Activated CD8-positive, alpha-beta memory T cell treated with anti-CD3 and anti-CD28 coated beads for 1 hour (primary cell): ENCODE measurements at places on chromosomes 5 and 9.

DNA sequence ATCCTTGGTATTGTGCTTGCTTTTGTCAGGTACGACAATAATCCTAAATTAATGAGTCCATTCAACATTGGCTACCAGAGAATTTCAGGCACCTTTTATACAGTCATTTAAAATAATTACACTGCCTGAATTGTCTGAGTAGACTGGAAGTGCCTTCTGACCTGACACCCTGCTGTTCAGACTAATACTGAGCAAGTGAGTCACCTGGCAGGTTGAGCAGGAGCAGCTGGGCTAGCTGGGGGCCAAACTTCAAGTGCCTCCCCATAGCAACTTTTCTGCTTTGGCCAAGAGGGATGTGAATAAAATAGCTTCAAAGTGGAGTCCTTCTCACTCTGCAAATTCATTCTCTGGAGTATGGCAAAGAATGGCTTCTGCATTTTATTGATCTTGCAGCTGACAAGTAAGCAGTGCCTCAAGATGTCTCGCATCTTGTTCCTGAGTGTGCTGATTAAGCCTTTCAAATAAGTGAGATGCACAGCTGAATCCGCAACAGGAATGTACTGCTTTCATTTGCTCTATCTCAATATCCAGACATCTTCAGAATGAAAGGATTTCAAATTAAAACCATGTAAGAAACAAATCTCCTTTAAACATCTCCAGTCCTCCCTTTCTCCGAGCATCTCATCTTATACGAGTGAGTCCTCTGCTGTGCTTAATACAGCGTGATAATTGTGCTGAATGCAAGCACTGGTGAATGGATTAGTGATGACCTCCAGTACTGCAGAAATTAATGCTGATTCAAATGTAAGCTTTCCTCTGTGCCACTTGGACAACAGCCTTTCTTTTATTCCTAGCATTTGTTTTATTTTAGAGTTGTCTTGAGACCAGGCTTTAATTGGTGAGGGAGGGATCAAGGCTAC, 271.2 kb downstream of the EDIL3 start:
- DNase-seq = no peak

DNA sequence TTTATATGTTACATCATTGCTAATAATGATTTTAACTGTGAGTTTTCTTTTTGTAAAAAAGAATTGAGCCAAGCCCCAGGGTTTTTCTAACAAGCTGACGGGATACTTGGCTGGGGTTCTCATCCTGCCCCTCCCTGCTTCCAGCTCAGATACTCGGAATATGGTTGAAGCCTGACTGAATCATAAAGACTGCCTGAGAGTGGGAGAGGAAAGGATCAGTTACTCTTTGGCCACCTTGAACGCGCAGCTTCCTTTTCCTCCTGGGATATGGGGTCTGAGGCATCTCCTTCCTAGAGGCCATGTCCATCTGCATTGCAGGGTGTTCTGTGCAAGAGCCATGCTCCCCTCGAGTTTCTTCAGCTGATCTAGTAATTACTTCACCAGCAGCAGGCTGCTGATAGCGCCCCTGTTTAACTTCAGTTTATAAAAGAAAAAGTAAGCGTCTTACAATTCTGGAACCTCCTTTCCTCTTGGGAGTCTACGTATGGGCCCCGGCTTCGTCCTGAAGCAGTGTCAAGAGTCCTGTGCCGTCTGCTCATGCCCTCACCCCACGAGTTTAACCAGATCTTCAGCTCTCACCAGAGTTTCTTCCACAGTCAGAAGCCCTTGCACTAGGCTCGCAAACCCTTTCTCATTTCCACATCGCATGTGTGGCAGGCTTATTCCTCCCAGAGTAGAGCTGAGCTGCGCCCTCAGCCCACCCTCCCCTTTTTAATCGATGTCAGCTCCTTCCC, 130.0 kb downstream of the MVB12B start:
- no peak for DNase-seq

DNA sequence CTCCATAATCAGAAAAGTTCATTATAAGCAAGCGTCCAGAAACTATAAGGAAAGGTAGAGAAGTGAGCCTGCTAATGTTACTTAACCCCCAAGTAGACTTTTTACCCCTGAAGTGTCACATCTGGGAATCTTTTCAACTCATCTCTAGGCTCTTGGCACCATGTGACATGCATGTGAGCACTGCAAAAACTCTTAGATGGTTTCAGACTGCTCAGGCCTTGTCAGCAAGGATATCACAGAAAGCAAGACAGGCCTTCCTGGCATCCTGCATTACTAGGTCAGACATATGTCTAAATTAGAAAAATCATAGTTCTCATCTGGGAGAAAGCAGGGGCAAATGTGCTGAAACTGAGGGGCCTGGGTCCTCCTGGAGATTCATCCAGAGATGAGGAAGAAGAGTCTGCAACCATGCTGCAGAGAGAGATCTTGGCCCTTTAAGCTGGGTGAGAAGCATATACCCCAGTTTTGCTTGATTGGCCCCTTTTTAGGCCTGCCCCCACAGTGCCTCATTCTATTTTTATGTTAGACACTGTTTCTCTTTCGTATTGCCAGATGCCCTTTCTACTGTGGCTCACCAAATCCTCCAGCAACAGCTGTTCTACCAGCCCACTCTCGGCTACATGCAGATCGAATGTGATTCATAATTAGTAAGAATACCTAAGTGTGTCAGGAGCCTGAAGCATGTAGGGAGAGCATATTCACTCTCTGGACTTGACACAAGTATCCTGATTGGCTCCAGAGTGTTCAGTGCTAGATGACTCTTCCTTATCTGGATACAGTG, 19.0 kb downstream of the TMEM8B start:
- DNase-seq = no peak

DNA sequence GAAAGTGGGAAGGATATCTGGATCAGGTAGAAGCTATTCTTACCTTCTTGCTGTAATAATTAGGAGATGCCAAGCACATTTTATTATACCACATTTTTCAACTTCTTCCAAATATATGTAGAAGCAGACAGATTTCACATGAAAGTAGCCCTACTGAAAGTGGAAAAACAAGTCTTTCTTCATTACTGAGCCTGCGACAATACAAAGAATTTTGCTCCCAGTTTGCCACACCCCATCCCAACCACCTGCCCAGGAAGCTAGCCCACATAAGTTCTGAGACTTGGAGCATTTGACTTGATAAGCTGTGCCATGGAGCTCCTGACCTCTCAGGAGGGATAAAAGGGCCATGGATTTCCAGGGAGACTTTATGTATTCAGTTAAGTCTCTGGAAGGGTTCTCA, 249.1 kb upstream of the ADCY2 start:
- DNase-seq = no peak

DNA sequence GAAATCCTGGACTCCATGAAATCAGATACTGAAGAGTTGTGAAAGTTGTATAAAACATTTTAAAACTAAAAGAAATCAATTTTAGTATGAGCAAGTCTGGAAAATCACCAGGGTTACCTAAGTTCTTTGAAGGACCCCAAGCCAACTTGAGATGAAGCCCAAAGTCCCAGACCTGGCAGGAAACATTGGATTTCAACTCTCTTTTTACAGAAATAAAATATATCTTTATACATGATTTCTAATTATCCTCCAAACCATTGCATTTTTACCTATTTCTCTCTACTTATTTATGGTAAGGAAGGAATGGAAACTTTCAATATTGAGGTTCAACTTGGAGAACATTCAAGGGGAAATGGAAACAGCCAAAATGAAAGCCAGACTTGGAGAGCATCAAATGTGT, 390.6 kb upstream of the C9orf72 start:
- DNase-seq = no peak

DNA sequence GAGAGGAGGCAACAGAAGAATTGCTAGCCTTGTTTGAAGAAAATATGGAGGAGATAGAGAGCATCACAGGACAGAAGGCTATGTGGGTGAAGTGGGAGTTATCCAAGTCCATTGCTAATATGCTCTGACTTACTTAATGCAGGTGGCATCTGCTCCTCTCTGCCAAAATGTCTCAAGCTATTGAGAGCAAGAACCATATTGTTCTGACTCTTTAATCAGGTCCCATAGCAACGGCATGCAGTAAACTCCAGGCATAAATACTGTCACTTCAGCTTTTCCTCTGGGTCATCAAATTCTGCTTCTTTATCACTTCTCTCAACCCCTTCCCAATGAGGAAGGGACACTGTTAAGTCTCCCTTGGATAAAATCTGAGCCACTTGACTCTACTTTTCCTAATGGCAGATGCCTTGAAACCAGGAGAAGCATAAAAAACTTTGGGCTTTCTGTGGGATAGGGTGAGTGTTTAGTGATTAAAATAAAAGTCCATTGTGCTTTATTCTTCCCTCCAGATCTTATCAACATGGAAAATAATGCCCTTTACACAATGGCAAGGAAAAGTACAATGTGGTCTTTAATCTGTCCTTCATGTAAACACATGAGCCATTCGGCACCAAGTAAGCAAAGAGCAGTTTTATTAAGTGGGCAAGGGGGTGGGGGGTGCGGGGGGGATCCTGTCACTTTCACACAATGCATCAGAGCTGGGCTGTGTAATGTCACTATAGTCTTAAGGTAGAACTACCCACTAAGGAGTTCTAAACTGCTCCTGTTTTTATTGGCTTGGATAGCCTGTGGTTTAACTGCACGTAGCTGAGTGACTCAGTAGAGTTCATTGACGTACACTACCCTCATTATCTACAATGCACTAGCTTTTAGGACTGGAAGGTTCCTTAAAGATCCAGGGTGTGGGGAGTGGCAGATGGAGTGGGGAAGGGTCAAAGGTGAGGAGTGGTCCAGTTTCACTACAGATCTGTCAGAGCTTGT, 71.0 kb upstream of the TARS1 start:
- no peak for DNase-seq

DNA sequence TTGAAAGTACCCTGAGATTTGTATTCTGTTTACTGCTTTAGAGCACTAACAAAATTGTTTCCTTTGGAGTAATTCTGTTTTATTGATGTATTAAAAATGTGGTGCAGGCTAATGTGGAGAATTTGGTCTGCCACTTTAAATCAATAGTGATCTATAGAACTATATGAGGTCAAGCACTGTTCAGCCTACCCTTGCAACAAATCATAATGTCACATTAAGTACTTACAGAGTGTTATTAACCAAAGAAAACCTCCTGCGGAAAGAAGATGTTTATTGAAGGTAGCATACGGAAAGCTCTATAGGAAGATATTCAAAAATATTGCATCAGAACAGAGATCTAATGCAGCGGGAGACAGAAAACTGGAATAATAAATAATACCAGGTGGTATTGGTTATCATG, 865.0 kb upstream of the TYRP1 start:
- DNase-seq = no peak

DNA sequence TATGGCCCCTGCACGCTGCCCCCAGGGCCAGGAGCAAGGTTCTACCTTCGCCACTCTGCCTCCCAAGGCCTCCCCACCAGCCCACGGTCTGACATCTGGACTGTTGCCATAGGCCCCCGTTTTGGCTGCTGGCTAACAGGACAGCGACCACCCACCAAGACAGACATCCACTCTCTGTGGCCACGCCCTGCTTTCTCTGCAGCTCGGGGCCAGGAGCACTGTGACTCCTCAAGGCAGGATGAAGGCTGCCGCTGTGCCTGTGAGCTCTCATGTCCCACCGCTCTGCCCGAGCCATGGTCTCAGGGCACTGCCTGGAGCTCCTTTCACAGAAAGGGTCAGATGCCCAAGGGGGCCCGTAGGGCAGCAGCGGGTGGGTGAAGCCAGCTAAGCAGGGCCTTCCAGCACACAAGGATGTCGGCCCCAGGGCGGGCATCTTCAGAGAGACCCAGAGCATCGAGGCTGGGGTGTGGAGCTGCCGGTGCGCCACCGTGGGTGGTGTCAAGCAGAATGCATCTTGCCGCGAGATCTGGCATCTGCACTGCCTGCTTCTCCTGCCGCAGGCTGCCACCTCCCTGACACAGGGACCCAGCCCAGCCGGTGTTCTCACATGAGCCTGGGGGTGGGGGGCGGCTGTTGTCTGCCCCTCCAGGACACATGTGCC, 92.2 kb upstream of the ADAMTS2 start:
- no peak for DNase-seq

GRCh38 chr5:67774267-67774552, 441.3 kb upstream of the PIK3R1 start:
- DNase-seq = no peak
